ENCODE measurements at places on chromosomes 6 and 20.

- DNase-seq, result no peak
These were observed 5.1 kb downstream of the RRBP1 start for GRCh38 chr20:17676942-17677341.

- no peak for DNase-seq
These were observed 90.1 kb downstream of the SPTLC3 start for GRCh38 chr20:13098720-13099355.

GRCh38 chr6:111057074-111057752 is 30.1 kb upstream of the SLC16A10 start:
- DNase-seq, result peak; percentile 6

DNA sequence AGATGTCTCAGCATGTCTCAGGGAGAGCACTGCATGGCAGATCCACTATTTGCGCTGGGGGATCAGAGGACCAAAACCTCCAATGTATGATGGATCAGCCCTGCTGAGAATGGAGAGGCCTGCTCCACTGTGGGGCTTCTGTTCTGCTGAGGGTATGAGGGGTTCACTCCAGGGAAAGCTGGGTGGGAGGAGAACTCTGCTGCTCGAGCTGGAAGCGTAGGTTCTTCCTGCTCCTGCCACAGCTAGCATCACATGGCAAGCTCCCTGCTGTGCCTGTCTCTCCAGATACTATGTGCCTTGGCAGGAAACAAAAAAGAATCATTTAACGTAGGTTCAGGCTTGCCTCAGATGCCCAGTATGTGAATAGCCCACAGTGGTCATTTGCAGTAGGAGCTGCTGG is 105.8 kb downstream of the EPM2A start:
- DNase-seq, result no peak

DNA sequence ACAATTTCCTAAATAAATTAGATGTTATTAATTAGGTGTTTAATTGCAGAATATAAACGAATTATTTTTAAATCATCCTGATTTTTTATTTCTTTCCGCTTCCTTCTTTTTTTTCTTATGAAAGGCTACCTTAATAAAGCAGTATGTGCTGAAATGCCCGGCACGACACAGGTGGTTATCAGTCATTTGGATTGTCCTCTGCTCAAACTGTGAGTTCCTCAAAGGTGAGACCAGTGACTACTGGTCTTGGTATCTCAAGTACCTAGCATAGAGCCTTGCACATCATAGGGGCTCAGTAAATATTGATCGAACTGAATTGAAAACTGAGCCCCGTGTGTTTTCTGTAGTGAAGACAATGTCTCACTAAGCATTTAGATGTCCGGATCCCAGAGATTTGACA is 9.6 kb upstream of the EZR start:
- no peak for DNase-seq
